ENCODE measurements at places on chromosomes 3 and 15. TPM values are rescaled to one million over a fixed set of nuclear protein-coding genes. Genes with fewer than 3 reads are reported as not detected.

Gene CFAP100
- not detected for total RNA-seq

Gene RBMS3
- 51.5 TPM for total RNA-seq

Gene CCR5
- total RNA-seq = 0.23 TPM

Gene CELSR3
- 0.40 TPM for total RNA-seq
